ENCODE measurements at places on chromosomes 12 and 14.

DNA sequence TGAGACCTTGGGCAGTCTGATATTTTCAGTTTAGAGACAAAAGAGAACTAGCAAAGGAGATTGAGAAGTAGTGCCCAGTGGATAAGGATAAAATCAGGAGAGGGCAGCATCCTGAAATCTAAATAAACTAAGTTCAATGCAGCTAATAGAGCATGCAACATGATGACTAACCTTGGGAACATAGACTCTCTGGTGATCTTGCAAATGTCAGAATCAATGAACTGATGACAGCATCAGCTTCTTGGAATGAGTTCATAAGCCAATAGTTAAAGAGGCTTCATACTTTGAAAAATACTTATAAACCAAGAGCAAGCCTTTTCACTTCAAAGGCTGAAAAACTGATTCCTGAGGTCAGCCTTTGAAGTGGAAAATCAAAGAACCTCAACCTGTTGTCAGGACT, 8.2 kb downstream of the TAS2R19 start:
- DNase-seq = no peak

GRCh38 chr14:92506231-92506630, 7.3 kb upstream of the RIN3 start:
- DNase-seq = no peak

GRCh38 chr12:97597031-97597751, 134.6 kb downstream of the RMST start:
- no peak for DNase-seq

- DNase-seq = no peak
Measured at GRCh38 chr12:127308148-127308547, 958.8 kb upstream of the TMEM132C start.

DNA sequence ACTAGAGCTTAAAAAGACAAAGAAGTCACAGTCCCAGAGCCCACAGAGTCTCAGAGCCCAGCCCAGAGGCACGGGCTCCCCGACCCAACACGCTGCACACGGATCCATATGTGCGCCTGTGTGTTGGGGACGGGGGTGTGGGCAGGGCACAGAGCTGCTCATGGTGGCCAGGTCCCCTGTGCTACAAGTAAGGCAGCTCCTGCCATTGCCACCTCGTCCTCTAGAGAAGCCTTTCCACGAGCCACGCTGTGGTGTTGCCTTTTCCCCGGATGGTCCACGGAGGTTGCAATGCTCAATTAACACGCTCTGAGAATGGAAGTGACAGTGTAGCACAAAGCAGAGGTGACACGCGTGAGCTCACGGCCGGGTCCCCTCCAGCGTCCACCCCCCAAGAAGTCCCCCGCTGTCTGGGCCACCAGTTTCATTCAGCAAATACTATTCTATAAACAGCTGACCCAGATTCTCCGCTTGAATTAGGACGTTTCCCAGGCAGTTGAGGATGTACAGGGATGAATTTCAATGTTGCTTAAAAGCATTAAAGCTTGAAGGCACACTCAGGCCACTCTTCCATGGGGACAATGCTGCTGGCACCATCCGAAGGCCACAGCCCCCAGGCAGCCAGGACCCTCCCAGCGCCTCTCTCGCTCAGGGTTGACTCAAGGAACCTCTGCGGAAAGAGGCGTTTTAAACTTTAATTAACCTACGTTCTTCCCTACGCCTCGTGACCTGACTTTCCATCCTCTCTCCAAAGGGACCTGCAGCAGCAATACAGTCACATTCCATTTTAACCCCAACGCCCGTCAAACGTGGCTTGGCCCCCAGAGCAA, 22.7 kb upstream of the EIF5 start:
- no peak for DNase-seq

- no peak for DNase-seq
Measured at GRCh38 chr12:111411185-111411764, 5.6 kb downstream of the SH2B3 start.

DNA sequence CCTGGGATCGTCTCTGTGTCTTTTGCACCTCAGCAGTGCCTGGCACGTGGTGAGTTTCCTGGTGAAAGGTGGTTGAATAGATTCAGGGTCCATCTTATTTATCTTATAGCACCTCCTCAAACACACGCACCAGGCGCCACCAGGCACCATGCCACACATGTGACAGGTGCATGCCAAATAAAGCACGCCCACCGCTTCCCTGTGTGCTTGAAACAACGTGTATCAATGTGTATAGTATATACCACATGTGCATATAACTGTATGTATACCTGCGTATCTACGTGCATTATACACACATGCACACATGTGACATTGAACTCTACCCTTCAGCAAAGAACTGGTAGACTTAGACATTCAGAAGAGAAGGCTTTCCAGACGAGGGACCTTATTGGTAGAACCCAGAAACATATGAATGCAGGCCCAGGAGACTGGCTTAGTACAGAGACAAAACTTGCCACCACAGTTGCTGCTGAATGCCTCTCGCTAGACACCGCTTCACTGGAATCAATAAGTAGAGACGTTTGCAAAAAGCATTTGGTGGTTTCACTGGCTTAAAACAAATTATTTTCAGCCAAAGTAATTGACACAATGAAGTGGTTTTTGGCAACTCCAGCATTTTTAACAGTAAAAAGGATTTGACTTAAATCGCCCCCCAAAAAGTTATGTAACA, 10.0 kb downstream of the EML1 start:
- DNase-seq = no peak

- no peak for DNase-seq
Measured at GRCh38 chr12:57576613-57577160, 14.3 kb upstream of the PIP4K2C start.

- no peak for DNase-seq
Measured at GRCh38 chr12:15662303-15662980, 126.7 kb downstream of the EPS8 start.

GRCh38 chr14:100419856-100420255, 96.7 kb downstream of the SLC25A47 start:
- no peak for DNase-seq

GRCh38 chr12:31890295-31891285, 68.6 kb upstream of the RESF1 start:
- peak; percentile 36 for DNase-seq

DNA sequence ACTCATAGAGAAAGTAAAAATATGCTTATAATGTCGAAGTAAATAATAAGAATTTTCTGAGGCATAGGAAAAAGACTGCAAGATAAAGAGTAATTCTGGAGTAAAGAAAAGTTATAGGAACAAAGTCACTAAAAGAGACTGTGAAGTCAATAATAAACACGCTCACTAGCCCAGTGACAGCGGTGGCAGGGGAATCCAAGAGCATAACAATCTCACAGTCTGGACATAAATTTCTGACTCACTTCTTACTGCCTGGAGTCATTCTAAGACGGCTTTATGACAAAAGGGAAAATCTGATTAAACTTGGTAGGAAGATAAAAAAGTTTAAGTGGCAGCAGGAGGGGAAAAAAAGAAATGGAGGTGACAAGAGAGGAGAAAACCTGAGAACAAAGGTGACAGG, 56.4 kb upstream of the GRIP1 start:
- DNase-seq = no peak

- DNase-seq = no peak
Measured at GRCh38 chr14:21652209-21652808, 1.3 kb upstream of the OR4E2 start.

DNA sequence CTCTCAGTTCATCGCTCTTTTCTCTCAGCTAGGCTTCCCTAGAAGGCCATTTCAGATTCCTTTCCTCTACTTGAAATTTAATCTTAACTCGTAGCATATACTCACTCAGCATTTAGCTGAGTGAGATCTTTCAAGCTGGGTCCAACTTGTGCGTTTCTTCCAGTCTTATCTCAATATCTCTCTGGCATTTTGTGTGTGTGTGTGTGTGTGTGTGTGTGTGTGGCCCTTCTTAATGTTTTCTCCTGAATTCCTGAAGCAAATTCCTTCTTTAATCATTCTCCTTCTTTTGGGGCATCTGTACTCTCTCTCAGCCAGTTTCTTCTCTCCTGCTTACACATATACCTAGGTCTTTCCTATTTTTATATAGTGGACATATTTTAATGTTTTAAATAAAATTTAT, 129.1 kb downstream of the KITLG start:
- no peak for DNase-seq

GRCh38 chr14:88765130-88765529, 27.6 kb downstream of the EML5 start:
- no peak for DNase-seq

DNA sequence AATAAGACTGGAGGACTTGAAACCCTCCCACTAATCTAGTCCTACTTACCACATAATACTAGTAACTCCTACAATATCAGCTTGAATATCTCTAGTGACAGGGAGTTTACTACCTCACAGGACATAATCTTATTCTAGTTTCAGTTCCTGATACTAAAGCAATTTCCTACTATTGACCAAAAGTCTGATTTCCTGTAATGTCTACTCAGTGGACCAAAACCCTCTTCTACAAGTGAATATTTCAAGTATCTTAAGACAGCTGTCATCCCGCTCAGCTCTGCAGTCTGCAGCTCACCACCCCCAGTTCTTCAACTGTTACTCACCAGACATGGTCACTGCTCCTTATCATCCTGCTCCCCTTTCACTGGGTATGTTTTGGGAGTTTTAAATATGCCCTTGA, 70.8 kb upstream of the TMCC3 start:
- DNase-seq = peak; percentile 64

DNA sequence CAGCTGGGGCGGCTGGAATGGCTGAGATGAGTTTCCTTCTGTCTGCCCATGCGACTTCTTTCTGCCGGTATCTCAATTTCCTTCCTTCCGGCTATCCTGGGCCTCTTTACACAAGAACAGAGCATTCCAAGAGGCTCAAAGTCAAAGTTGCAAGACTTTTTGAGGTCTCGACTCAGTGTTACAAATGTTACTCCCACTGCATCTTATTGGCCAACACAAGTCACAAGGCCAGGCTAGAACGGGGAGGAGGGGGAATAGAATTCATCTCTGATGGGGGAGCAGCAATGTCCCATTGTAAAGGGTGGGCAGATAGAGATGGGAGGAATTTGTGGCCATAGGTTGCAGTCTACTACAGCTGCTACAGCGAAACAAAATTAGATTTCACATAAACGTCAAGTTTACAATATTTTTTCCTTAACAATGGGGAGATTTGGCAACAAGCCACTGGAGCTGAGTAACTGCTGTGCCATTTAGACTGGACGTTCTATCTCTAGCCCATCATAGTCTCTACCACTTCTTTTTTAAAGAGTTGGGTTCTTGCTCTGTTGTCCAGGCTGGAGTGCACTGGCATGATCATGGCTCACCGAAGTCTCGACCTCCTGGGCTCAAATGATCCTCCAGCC, 9.5 kb upstream of the NYNRIN start:
- no peak for DNase-seq

GRCh38 chr12:1528791-1529190, 65.6 kb downstream of the FBXL14 start:
- DNase-seq = no peak

GRCh38 chr12:22396253-22396652, 61.7 kb upstream of the ST8SIA1 start:
- peak; percentile 34 for DNase-seq

DNA sequence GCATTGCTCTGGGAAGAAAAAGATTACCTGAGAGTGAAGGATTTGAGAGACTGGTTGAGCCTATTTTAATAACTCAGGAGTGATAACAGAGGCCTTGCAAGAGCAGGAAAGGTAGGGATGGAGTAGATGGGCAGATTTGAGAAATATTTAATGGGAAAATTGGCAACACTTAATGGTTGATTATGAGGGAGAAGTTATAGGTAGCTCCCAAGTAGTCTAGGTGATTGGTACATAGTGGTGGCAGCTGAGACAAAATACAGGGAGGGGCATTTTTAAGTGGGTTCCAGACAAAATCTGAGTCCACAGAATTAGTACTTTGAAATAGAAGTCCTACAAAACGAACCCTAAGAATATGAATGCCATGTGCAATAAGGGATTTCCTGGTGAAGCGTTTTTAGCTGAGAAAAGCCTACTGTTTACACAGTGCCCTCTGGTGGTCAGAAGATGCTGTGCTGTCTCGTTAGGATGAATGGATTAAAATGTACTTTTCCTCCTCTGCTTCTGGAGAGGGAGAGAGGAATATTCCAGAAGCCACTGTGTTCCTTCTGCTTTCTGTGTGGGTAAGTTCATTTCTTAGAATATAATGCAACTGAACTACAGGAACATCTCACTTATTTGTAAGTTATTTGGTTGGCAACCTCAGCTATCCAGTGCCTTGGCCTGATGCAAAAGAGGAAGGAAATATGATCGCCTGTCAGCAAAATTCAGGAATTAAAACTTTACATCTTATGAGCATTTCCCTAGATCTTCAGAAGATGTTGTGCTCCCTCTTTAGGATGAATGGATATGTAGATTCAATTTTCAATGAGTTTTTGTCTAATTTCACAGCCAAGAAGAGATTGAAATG, 6.5 kb downstream of the ZBTB1 start:
- DNase-seq = peak; percentile 46

- DNase-seq = no peak
Measured at GRCh38 chr12:12087693-12088034, 16.9 kb downstream of the BCL2L14 start.

GRCh38 chr14:38255408-38255672, 553 bp downstream of the CLEC14A start:
- DNase-seq = no peak

DNA sequence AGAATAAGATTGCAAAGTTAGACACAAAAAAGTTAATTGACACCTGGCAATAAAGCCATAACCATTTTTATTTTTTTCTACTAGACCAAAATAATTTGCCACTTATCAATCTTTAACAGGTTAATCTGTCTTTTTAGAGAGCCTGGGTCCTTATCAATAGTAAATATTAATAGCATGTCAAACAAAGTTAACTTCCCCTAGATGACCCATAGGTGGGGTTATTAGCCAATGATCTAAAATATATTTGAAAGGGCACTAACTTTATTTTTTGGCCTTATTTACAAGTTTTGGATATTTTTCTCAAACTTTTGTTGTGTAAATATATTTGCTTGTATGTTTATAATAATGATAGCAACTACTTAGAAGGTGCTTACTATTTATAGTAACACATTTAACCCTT, 3.9 kb downstream of the ANKRD33 start:
- no peak for DNase-seq

All from GM13976 (cell line).